ENCODE measurements at places on chromosomes 5 and 9. TPM values are rescaled to one million over a fixed set of nuclear protein-coding genes. Genes with fewer than 3 reads are reported as not detected.

DNA sequence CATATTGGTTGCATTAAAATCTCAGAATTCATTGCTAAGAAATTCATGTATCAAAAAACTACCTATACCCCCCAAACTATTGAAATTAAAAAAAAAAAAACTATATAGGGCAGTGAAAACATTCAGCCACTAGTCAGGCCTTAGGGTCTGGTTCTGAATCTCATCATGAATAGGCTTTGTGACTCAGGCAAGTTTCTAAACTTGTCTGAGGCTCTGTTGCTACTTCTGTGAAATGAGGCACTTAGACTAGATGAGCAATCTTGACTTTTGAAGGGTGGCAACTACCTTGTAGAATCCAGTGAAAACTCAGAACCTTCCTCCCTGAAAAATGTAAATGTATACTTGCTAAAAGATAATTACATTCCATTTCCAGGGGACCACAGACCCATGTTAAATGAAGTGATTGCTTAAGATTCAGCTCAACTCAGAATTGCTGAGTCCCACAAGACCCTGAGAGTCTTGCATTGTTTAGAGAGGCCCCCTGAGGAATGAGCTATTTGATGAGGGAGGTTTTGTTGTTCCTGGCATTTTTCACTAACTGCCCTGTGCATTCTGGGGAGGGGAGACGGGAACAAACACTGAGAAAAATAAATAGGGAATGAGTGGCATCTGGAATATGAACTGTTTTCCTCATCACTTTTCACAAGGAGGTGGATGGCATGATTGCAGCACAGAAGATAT lies 29.5 kb downstream of the RAI14 start:
- H3K27me3 ChIP-seq, result no peaks in the 10 kb centered on the region
- H3K36me3 ChIP-seq, result no peaks in the 10 kb centered on the region
- no peak overlapping the region for H3K4me3 ChIP-seq
- no peaks in the 10 kb centered on the region for H3K4me1 ChIP-seq

DNA sequence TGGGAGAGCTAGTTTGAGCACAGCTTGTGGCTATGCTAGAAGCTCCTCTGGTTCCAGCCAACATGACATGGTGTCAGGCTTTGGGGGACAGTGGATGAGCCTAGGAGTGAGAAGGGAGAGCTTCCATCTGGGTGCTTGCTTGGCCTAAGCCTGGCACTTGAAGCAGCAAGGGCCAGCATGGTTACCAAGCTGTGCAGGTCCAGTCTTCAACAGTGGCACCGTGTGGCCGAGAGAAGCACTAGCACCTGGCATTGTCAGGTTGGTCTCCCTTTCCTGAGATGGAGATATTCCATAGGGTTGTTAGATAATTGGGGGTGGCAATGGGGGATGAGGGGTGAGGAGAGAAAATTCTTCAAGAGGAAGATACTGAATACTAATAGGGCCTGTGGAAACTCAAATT lies 261.9 kb downstream of the PBX3 start:
- no peak overlapping the region for H3K27ac ChIP-seq
- H3K4me1 ChIP-seq, result no peaks in the 10 kb centered on the region
- DNase-seq, result no peak
- no peaks in the 10 kb centered on the region for H3K27me3 ChIP-seq
- no peaks in the 10 kb centered on the region for H3K36me3 ChIP-seq

GRCh38 chr5:172059661-172060100 lies 53.2 kb upstream of the FBXW11 start:
- no peaks in the 10 kb centered on the region for H3K4me1 ChIP-seq
- DNase-seq, result no peak
- no peak overlapping the region for H3K4me3 ChIP-seq
- no peak overlapping the region for H3K27ac ChIP-seq
- no peaks in the 10 kb centered on the region for H3K36me3 ChIP-seq
- no peaks in the 10 kb centered on the region for H3K27me3 ChIP-seq

The KIF3A gene
- 15.7 TPM for total RNA-seq

GRCh38 chr9:133246562-133246961 lies 28.4 kb downstream of the ABO start:
- no peak overlapping the region for H3K27ac ChIP-seq
- no peaks in the 10 kb centered on the region for H3K27me3 ChIP-seq
- H3K4me3 ChIP-seq, result no peak overlapping the region
- no peaks in the 10 kb centered on the region for H3K36me3 ChIP-seq

The LCN2 gene
- total RNA-seq, result 38.5 TPM

- H3K36me3 ChIP-seq, result no peaks in the 10 kb centered on the region
- no peak for DNase-seq
- no peaks in the 10 kb centered on the region for H3K4me1 ChIP-seq
- H3K27me3 ChIP-seq, result no peaks in the 10 kb centered on the region
- peak overlapping the region; percentile 70 for H3K4me3 ChIP-seq
- H3K27ac ChIP-seq, result peak overlapping the region; percentile 88
Measured at GRCh38 chr9:69673311-69673640, 1.1 kb upstream of the APBA1 start.

The GIN1 gene
- 3.4 TPM for total RNA-seq

The HSD17B3 gene
- total RNA-seq, result not detected

- no peaks in the 10 kb centered on the region for H3K27me3 ChIP-seq
- H3K27ac ChIP-seq, result no peak overlapping the region
- H3K4me3 ChIP-seq, result no peak overlapping the region
- no peaks in the 10 kb centered on the region for H3K4me1 ChIP-seq
- no peaks in the 10 kb centered on the region for H3K36me3 ChIP-seq
Measured at GRCh38 chr9:132541870-132542830, 40.3 kb upstream of the BARHL1 start.

DNA sequence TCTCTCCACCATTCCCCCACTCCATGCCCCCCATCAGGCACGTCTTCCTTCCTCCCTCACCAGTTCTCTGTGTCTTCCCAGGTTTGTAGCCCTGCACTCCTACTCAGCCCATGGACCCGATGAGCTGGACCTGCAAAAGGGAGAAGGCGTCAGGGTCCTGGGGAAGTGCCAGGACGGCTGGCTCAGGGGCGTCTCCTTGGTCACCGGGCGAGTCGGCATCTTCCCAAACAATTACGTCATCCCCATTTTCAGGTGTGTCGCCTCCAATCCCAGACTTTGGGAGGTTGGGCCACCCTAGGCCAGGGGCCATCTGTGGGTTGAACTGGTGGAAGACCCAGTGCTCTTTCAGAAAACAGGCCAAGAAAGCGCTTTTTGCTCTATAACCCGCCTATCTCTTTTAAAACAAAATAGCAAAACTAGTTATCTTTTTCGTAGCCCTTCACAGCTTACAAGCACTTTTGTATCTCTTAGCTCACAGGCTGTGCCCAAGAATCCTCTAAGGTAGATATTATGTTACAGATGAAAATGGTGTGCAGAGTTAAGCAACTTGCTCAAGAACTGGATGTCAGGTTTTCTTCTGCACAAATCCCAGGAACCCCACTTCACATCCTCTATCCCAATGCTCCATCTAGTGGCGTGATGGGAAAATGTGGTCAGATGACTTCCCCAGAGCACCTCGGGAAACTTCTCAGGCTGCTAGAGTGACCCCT lies 56.2 kb downstream of the PLAC8L1 start:
- H3K4me1 ChIP-seq, result no peaks in the 10 kb centered on the region
- no peaks in the 10 kb centered on the region for H3K27me3 ChIP-seq
- no peaks in the 10 kb centered on the region for H3K36me3 ChIP-seq
- H3K4me3 ChIP-seq, result no peak overlapping the region
- no peak for DNase-seq

- no peak for DNase-seq
- H3K4me3 ChIP-seq, result peak overlapping the region; percentile 90
- peaks cover 9% of the 10 kb centered on the region for H3K4me1 ChIP-seq
Measured at GRCh38 chr5:159210210-159210661, 883 bp upstream of the RNF145 start.

DNA sequence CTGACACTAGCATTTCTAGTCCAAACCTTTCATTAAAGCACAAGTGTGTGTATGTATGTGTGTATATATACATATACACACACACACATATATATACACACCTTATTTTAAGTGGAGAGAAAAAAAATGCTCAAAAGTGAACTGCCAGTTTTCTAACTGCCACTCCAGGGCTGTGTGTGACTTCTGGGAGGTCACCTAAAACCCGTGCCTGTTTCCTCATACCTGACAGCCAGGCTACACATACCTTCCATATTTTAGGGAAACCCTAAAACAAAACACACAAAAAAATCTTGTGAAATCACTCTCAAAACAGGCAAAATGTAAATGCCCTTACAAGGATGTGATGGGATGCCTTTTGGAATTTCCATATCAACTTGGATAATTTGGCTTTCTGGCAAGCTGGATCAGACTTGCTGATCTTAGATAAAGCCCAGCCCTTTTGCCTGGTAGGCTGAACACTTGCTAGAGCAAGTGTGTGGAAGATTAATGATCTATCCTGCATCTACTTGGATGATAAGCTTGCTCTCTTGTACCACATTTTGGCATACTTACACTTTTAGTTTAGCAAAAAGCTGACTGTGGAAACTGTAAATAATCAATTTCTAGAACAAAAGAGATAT lies 127.8 kb downstream of the GNAQ start:
- H3K27me3 ChIP-seq, result no peaks in the 10 kb centered on the region
- H3K36me3 ChIP-seq, result no peaks in the 10 kb centered on the region
- no peak overlapping the region for H3K4me3 ChIP-seq
- no peaks in the 10 kb centered on the region for H3K4me1 ChIP-seq
- DNase-seq, result no peak

- peak overlapping the region; percentile 42 for H3K27ac ChIP-seq
- H3K4me1 ChIP-seq, result peaks cover 13% of the 10 kb centered on the region
- H3K36me3 ChIP-seq, result no peaks in the 10 kb centered on the region
- H3K27me3 ChIP-seq, result no peaks in the 10 kb centered on the region
- no peak for DNase-seq
Measured at GRCh38 chr5:138615461-138615860, 40.3 kb upstream of the HSPA9 start.

- H3K36me3 ChIP-seq, result no peaks in the 10 kb centered on the region
- H3K4me3 ChIP-seq, result no peak overlapping the region
- H3K4me1 ChIP-seq, result peaks cover 40% of the 10 kb centered on the region
- no peak for DNase-seq
Measured at GRCh38 chr5:142819292-142819691, 49.1 kb downstream of the ARHGAP26 start.

The TNC gene
- 44.6 TPM for total RNA-seq

DNA sequence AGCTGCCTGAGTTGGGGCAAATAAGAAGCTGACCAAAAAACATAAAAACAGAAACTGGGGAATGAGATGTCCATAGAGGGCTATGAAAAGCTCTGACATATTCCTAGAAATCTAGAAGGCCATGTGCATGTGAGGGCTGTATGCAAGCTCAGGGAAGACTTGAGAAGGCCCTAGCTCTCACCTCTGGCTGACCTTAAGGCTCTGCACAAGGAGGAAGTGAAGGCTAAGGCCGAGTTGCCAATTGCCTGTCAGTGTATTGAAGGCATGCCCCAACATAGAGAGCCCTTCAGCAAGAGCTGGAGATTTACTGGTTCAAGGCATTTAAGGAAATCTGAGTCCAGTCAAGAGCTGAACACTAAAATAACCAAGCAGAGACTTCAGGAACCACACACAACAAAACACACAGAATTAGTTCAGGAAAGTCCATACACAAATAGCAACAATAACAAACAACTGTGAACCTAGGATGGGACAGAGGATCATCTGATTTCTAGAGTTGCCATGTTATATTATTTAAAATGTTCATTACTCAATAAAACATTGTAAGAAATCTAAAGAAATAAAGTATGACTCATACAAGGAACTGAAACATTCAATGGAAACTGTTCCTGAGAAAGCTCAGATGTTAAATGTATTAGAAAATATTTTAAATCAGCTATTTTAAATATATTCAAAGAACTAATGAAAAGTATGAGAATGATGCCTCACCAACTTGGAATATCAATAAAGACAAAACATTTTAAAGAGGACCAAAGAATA lies 161.8 kb downstream of the AUH start:
- H3K27ac ChIP-seq, result no peak overlapping the region
- no peaks in the 10 kb centered on the region for H3K27me3 ChIP-seq
- no peaks in the 10 kb centered on the region for H3K4me1 ChIP-seq
- DNase-seq, result no peak
- H3K4me3 ChIP-seq, result no peak overlapping the region

DNA sequence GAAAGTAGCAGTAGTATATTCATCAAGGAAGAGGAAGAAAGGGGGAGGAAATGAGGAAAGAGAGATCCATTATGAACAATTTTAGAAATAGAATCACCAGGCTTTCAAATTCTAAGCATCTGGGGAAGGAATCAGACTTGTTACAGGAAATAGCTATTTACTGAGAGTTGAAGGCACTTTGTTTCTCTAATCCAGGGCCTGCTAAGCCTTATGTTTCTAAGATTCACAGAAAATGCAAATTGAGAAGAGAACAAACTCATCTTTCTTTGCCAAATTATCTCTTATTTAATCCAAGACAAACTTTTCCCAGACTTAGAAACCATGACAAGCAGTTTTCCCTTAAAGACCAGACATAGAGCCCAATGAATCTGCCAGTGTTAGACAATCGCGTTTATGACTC lies 528.0 kb upstream of the NMUR2 start:
- no peaks in the 10 kb centered on the region for H3K27me3 ChIP-seq
- no peak overlapping the region for H3K4me3 ChIP-seq
- H3K4me1 ChIP-seq, result no peaks in the 10 kb centered on the region
- H3K27ac ChIP-seq, result no peak overlapping the region

The ZFP37 gene
- total RNA-seq, result 5.2 TPM

GRCh38 chr9:76996700-76997099 lies 22.8 kb upstream of the FOXB2 start:
- H3K4me3 ChIP-seq, result no peak overlapping the region
- H3K4me1 ChIP-seq, result no peaks in the 10 kb centered on the region
- no peaks in the 10 kb centered on the region for H3K27me3 ChIP-seq
- DNase-seq, result no peak

The CDKN2A gene
- total RNA-seq, result 0.80 TPM

GRCh38 chr5:57383093-57383861 lies 99.3 kb downstream of the ACTBL2 start:
- no peaks in the 10 kb centered on the region for H3K36me3 ChIP-seq
- no peak overlapping the region for H3K4me3 ChIP-seq
- DNase-seq, result no peak
- H3K27ac ChIP-seq, result no peak overlapping the region
- no peaks in the 10 kb centered on the region for H3K4me1 ChIP-seq
- H3K27me3 ChIP-seq, result no peaks in the 10 kb centered on the region

The DCTN4 gene
- 83.4 TPM for total RNA-seq

DNA sequence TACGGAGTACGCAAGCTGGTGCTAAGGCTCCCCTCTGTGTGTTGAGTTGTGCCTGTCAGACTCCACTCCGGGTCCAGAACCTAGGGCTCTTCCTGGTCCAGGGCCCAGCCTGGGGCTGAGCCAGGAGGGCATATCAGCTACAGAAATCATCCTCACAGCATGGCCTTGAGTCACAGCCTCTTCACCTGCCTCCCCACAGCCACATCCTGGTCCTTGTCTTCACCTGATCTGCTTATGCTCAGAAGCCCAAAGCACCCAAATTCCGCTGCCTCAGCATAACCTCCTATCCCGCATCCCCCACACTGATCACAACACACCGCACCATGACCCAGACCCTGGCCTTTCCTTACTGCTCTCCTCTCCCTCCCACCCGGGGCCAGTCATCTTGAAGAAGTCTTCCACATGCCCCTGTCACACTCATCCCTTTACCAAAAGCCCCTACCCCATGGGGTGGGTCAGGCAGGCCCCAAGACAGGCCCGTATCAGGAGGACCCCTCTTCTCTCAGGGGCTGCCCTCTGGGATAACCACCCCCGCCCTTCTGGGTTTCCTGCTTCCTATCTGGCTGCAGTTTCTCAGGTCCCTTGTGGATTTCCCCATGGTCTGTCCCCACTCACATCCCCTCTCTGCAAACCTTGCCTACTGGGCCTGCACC lies 1.3 kb upstream of the IL3 start:
- H3K27me3 ChIP-seq, result no peaks in the 10 kb centered on the region
- H3K27ac ChIP-seq, result no peak overlapping the region
- no peaks in the 10 kb centered on the region for H3K36me3 ChIP-seq
- DNase-seq, result peak; percentile 35

- no peak overlapping the region for H3K4me3 ChIP-seq
- H3K27ac ChIP-seq, result no peak overlapping the region
- no peaks in the 10 kb centered on the region for H3K27me3 ChIP-seq
- no peaks in the 10 kb centered on the region for H3K36me3 ChIP-seq
- DNase-seq, result no peak
Measured at GRCh38 chr9:115192280-115192679, 74.3 kb upstream of the TNC start.

The CBY3 gene
- total RNA-seq, result not detected

Data from breast epithelium (tissue), 4 donors.